Activated T-cell treated with anti-CD3 and anti-CD28 coated beads for 48 hours (primary cell): ENCODE measurements at places on chromosomes 13 and 19.

GRCh38 chr13:19910336-19911072 is 47.1 kb upstream of the ZMYM5 start:
- DNase-seq = no peak

GRCh38 chr13:26594363-26594762 is 36.9 kb downstream of the WASF3 start:
- DNase-seq = no peak

GRCh38 chr13:35518337-35518946 is 42.0 kb upstream of the MAB21L1 start:
- no peak for DNase-seq

DNA sequence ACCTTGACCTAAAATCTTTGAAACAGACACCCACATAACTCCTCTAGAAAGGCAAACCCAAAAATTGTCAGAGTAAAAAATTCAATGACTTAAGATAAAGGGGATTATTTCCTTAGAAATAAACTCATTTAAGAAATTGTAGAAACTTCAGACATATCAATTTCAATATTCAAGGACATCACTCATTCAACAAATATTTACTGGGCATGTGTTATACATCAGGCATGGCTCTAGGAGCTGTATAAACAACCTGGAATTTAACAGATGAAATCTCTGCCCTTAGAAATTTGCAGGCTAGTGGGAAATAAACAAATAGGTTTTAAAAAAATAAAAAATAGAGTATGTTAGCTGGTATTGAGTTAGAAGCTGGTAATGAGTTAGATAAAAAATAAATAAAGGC is 84.0 kb upstream of the LSM14A start:
- DNase-seq = no peak

DNA sequence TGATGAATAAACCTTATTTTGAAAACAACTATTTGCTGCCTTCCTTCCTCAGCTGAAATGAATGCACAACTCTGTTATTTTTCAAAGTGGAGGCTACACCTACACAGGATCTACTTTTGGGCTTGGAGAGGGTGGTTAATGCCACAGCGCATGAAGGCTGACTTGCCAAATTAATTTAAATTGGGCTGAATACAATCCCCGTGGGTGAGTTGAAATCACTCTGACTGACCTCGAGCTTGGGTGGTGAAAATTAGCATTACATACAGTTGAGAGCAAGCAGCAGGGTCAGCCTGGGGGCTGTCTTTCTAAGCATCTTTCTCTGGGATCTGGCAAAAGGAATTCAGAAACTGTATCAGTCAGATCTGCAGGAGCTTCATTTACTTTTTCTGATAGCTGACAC is 38.5 kb downstream of the TPT1 start:
- DNase-seq = no peak

- DNase-seq = no peak
Observed at GRCh38 chr13:29903996-29904395, 53.6 kb upstream of the UBL3 start.

DNA sequence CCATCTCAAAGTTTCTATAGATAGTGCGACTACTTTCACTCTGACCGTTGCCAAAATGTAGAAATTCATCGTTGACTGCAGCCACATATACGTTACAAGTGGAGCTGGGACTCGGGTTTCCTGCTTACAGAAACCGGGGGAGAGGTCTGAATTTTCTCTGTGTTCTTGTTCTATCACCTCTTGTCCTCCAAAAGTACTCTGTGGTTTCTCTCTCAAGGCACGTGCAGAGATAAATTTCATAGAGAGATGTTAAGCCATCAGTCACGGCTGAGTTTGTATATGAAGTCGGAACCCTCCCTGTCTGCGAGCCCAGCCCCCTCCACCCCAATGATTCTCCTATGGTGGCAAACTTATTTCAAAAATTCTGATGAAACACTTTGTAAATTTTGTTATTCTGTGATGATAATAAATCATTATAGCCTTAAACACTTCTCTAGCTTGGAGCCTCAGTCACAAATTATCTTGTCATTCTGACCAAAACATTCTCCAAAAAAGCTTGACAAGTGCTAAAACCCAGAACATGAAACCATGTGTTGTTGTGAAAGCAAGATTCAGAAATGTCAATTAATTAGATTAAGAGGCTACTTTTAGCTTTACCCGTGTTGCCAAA is 87.5 kb downstream of the TSHZ3 start:
- DNase-seq = no peak
